Heart left ventricle (tissue), 16 donors: ENCODE measurements at places on chromosomes 2 and 18. TPM values are rescaled to one million over a fixed set of nuclear protein-coding genes. Genes with fewer than 3 reads are reported as not detected.
A peak's percentile ranks its signal among the peaks of the same experiment; 100 is the strongest.

DNA sequence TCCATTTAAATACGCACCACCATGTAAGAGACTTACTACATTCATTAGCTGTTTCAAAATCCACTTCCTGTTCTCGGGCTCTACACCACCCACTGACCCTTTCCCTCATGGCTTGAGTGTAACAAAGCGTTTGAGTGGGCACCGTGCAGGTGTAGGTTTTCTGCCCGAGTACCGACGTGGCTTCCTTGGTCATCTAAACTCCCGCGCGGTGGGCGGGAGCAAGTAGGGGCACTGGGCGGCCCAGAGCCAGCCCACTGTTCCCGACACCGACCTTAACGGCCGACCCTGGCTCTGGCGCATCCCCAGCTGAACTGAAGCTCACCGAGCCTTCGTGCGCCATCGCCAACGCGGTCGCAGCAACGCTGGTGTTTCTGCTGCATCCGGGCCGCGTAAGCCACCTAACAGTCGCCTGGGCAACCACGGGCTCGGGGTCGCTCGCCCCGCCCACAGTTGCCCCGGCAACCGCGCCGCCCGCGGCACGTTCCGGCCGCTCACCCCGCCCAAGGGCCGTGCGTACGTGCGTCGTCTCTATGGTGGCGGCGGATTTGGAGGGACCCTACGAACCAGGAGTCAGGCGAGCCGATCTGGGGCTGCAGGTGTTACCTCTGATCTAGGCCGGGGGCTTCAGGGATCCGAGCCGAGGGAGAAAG is at the start of the genes C2orf81 and WDR54:
Gene C2orf81, minus strand, starts transcription at position 399 of the 650 bp plus-strand sequence. Its CDS starts 59 bp downstream, at position 340.
Gene WDR54, plus strand, starts transcription at position 510 of the 650 bp plus-strand sequence. CDS start 424 bp downstream, outside the sequence.
- DNase-seq: peak; percentile 90

DNA sequence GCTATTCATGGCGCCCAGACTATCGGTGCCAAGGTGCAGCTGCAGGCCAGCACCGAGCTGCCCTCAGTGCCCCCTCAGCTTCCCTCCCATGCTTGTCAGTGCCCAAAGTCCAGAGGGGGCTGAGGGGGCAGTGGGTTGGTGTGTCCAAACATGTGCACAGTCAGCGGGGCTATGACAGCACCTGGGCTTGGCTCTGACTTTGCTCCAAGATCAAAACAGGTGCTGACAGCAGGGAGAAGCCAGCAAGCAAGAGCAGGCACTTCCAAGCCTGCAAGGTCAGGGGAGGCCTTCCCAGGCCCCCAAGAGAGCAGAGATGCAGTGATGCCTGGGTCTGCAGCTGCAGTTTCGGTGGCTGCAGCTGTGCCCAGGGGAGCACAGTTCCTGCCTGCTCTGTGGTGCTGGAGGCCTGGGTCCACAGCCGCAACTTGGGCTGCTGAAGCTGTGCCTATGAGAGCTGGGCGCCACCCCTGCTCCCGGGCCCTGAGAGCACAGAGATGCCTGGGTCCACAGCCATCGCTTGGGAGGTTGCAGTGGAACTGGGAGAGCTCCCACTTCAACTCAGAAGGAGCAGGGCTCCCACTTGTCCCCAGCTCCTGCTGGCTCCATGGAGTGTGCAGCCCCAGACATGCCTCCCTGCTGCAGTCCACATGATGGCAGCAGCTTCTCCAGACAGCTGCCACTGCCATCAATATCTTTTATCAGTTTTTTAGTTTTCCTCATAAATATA is 775.3 kb upstream of the POU3F3 start:
- DNase-seq: no peak

The SETBP1 gene
- 1.4 TPM for polyA plus RNA-seq

DNA sequence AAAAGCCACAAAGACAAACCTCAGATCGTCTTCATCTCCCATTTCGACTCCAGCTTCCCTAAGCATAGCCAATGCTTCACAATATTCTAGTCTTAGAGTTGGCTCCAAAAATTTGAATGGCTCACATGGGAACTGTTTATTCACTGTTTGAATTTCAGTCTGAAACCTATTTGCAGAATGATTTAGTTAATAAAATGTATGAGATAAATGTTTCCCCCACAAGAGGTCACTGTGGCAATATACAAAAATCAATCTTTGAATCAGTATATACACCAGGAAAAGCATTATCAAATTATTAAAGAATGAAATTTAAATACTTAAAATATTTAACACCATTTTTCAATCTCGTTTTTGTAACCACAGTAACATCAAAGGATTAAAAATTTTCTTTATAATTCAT is 40.0 kb upstream of the MCM6 start:
- no peak for DNase-seq

GRCh38 chr18:10804126-10804525 is 278.3 kb downstream of the NAPG start:
- DNase-seq: no peak

The EGR4 gene
- not detected for polyA plus RNA-seq

The AQP12B gene
- polyA plus RNA-seq: not detected

DNA sequence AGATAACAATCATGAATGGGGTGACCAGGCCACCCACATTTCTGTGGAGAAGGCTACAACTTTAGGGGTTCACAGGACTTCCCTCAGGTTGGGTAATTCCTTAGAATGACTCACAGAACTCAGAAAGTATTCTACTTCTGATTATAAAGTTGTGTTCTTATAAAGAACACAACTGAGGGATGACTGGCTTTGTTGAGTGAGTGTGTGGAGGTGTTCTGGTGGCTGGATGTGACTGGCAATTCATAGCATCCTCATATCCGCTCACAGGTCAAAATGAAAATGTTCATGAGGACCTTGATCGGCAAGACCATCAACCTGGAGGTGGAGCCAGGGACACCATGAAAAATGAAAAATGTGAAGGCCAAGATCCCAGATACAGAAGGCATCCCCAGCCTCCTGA is 143.3 kb upstream of the CAB39 start:
- no peak for DNase-seq

GRCh38 chr2:219447242-219448098 is 12.8 kb downstream of the SPEG start:
- no peak for DNase-seq

DNA sequence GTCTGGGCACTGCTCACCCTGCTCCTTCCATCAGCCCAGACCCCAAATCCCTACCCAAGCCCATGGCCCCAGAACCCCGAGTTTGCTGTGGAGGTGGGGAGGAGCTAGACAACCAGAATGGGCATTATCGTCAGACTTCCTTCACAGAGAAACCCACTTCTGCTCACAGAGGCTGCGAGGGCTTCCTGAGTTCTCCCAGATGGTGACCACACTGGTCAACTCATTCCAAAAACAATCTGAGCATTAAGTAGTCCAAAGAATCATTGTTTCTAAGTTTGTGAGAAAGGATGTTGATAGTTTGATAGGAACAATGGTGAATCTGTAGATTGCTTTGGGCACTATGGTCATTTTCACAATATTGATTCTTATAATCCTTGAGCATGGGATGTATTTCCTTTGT is 60.2 kb downstream of the LRRC30 start:
- no peak for DNase-seq

The PLEK gene
- 1.4 TPM for polyA plus RNA-seq

DNA sequence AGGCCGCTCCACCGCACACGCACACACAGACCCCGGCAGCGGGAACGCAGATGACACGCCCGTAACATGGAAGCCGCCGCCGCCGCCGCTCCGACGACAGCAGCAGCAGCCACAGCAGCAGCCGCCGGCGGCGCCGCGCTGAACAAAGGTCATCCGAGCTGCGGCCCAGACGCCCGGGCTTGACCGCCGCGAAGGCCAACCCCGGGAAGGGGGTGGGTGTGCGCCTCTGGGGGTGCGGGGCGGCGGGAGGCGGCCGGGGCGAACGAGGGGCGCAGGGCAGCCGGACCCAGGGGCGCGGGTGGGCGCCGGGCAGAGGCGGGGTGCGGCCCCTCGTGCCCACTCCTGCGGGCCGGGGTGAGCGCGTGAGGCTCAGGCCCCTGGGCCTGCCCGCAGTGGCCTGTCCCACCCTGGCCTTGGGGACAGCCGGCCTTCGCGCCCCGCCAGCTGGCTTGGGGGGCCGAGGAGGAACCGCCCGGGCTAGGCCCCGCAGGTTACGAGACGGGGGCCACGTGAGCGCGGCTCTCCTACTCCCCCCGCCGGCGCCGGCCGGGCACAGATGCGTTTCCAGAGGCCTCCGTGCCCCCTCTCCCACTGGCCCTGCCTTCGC is 1.0 kb upstream of the ZNF532 start:
- peak; percentile 55 for DNase-seq

- DNase-seq: no peak
Measured at GRCh38 chr2:38599706-38600105, 3.0 kb downstream of the HNRNPLL start.

The LCT gene
- polyA plus RNA-seq: not detected

GRCh38 chr2:207264310-207264709 is 98.6 kb upstream of the KLF7 start:
- no peak for DNase-seq

GRCh38 chr2:44746856-44747615 is 194.5 kb upstream of the SIX3 start:
- no peak for DNase-seq
